ENCODE measurements at places on chromosomes 2 and 18.

DNA sequence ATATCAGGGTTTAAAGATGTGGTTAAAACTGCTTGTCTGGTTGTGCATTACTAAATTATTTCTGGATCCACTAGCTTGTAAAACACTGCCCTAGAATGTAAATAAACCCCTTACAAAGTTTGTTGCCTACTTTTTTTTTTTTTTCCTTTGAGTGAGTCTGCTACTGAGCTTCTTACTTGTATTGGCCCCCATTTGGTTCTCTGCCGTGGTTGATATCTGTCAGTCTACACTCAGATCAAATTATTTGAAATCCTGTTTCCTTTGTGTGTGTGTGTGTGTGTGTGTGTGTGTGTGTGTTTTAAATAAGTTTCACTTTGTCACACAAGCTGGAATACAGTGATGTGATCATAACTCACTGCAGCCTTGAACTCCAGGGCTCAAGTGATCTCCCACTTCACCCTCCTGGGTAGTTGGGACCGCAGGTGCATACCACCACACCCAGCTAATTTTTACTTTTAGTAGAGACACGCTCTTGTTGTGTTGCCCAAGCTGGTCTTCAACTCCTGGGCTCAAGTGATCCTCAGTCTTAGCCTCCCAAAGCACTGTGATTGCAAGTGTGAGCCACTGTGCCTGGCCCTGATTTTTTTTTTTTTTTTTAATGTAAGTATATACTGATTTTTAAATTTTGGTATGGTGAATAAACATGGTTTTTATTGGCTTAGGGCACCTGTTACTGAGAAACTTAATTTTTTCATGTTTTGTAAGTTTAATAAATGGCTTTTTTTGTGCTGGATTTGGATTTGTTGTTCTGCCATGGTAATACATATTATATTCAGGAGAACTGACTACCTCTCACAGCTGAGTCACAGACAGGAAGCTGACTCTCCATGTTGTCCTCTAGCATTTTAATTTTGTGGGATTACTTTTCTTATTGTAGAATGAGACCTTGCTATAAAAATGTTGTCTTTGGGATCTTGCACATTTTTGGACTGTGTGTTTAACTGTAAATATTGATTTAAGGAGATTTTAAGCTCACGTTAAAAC is 48.5 kb downstream of the MAP4K4 start:
- DNase-seq, result no peak

GRCh38 chr2:218323526-218324472 is 31.5 kb upstream of the TMBIM1 start:
- DNase-seq, result no peak

DNA sequence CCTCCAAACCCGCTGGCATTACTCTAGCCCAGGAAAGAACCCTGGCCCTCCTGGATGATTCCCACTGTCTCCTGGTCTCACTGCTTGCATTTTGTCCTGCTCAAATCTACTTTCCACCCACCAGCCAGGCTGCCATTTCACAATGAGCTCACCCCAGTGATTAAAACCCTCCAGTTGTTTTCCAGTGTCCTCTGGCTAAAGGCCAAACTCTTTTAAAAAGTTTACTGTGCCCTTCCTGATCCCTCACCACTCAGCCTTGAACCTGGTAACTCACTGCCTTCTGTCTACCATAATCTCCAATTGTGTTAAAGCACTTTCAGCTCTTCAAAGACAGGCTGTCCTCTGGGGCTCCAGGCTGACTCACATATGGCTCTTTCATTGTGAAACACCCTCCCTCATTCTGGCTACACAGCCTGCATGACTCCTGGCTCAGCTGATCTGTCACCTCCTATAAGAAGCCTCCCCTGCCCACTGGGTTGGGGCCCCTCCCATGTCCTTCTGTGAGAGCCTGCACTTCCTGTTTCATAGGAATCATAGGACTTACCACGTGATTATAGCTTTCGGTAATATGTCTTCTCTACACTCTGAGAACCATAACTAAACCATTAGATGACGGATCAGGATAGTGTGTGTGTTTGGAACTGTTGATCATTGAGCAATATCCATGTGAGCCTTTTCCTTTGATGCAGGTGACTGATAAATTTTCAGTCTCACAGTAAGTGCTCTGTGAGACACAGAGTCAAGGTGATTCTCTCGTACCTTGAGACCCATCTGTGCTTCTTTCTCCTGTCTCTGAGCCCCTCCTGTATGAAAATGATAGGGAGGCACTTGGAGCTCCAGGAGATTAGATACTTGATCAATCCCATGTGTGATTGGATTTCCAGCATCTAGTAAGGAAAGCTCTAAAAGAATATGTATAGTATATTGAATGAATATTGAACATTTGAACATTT is 590.8 kb upstream of the ID2 start:
- no peak for DNase-seq

GRCh38 chr18:32714571-32715148 is 58.2 kb downstream of the KLHL14 start:
- DNase-seq, result no peak

GRCh38 chr2:40450066-40450795 is 1.7 kb downstream of the SLC8A1 start:
- no peak for DNase-seq

DNA sequence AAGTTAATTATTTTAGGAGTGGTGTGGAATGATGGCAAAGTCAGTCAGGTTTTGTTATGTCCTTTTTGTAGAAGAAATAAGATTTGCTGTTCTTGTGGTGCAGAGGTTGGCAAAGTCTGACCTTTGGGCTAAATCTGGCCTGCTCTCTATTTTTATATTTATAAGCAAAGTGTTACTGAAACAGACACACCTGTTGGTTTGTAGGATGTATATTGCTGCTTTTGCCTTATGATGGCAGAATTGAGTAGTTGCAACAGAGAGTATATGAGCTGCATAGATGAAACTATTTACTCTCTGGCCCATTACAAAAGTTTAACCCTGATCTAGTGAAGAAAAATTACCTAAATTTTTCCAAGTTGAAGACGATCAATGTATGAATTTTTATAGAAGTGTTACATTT is 34.1 kb upstream of the KCNJ13 start:
- DNase-seq, result no peak

DNA sequence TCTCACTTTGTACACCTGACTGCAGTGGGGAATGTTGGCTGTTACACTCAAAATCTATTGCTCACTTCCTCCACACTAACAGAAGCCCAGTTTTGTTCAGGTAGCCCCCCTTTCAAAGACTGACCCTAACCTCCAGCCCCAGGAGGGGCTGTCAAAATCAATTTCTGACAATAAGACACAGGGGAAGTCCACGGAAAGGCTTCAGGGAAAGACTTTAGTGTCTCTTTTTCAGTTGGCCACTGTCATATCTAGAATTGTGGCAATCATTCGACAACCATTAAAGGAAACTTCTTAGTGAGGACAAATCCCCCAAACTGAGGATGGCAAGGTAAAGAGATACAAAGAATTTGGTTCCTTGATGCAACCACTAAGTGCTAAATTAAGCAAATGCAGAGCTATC is 59.0 kb downstream of the BARD1 start:
- DNase-seq, result no peak

GRCh38 chr2:1674276-1674675 is 70.0 kb downstream of the PXDN start:
- no peak for DNase-seq

GRCh38 chr18:29838556-29838955 is 1204.0 kb downstream of the DSC3 start:
- no peak for DNase-seq

DNA sequence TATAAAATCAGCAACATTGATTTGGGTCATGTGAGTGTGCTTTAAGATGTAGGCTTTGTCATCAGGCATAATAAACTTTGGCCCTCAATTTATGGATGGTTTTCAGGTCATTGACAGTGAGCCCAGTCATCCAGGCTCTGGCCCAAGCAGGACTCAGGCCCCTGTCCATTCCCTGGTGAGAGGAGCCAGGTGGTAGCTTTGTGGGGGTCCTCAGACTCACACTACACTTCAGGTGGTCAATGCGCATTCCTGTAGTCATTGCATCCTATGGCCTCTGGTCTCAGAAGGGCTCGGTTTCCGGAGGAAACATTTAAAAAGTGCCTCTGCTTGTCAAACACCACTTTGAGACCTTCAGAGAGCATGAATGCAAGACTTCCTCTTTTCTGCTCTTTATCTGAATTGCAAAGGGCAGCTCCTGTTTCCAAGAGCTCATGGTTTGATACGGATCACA is 20.2 kb downstream of the LGALSL start:
- DNase-seq, result no peak

DNA sequence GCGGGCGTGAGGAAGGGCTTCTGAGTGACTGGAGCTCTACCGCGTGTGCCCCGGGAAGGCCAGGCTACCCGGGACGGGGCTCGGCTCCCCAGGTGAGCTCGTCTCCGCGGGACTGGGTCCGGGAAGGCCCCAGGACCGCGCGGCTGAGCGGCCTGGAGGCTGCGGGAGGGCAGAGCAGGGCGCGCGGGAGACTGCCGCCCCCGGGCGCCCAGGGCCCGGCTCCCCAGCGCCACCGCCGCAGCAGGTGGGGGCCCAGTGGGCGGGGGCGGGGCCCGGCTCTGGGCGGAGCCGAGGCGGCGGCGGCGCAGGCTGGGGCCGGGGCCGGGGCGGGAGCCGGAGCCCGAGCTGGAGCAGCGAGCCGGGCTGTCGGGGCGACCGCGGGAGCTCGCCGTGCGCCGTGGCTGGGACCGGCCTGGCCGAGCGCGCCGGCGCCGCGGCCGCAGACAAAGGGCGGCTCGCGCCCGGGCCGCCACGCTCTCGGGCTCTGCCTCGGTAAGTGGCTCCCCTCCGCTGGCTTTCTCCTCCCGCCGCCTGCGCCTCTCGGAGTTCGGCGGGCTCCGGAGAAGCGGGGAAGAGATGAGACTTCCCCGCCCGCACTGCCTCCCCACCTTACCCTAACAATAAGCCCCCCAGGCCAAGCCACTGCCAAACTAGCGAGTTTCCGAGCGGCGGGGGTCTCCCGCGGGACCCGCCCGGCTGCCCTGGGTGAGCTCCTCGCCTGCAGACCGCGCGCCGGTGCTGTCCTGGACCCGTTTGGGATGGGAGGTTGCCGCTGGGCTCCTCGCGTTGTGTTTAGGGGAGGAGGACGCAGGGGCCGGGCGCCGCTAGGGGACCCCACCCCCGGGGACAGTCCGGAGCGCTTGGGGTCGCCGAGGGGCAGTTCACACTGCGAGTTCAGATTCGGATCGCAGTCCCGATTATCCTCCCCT is at the start of gene MAPK4:
Gene MAPK4 (plus strand): TSS at position 336 of the 929 bp plus-strand sequence. CDS start 103,872 bp downstream, outside the sequence.
- DNase-seq, result no peak

DNA sequence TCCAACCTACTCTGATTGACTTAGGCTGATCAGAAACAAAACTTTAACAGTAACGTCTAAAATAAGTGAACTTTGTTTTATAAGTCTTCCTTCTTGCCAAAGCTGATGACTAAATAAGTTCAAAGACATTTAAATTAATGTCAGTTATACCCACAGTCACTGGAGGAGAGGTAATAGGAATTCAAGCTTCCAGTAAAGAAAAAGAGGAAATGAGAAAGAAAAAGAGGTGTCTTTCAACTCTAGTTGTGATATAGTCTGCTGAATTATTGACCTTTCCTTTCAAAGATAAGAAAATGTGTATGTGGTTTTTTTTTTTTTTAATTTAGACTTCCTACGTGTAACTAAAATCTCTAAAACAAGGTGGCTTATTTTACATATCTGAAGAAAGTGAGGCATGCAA is 191.5 kb downstream of the SLC8A1 start:
- DNase-seq, result no peak

DNA sequence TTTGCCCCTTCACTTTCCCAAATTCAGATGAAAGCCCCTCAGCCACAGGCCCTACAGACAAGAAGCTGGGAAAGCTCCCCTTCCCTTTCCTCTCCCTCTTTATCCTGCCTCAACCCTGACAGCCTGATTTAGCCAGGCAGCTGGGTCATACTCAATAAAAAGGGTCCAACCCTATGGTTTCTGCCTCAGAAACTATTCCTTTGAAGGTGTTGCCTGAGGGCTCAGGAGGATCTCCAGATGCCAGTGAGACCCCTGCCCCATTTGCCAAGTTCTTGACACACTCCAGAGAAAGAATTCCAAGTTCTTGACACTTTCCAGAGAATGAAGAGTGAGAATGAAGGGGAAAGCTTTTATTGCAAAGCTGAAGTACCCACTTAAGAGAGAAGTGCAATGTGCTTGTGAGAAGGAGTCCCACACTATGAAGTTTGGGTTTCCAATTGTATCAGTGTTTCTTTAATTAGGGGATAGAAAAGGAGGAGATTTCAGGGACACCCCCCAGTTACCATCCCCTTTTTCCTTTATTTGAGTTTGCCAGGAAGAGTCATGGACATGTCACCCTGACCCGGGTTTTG is 576.2 kb downstream of the METTL4 start:
- no peak for DNase-seq

- no peak for DNase-seq
Observed at GRCh38 chr2:159792599-159792998, 5.4 kb downstream of the CD302 start.

DNA sequence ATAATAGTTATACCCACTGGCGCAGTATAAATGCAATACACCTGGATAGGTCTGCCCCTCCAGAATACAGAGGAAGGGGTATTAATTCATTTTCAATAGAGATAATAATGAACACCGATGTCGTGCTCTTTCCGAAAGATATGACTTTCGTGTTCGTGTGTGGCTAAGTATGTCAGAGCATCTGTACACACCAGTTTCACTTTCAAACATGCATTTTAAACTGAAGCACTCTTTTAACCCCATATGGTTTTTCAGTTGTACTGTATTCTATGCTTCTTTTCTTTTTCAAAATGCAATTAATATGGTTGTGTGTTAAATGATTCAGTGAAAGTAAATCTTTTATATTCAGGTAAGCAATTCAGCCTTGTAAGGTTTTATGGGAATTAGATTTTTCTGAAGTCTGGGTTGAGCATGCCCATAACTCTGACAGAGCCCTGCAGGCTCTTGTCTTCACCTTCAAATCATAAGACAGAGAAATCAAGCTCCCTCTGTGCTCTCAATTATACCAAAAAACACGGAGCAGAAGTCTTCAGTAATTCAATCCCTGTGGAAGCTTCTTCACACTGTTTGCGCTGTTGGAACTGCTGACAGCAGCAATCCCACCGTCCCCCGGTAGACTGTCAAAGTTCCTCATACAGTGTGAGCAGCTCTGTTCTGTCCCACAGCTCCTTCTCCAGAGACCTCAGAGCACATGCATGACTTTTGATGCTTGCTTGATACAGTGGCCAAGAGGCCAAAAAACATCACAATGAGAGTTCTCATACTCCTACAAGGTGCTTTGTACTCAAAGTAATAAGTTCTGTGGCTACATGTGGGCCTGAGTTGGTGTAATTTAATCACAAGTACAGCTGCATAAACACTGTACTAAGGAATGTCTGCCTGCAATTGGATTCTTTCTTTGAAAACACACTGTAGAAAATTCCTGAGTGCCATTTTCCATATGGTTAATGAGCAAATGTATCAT is 186.8 kb downstream of the ZNF521 start:
- DNase-seq, result no peak

All from activated CD8-positive, alpha-beta memory T cell treated with anti-CD3 and anti-CD28 coated beads for 48 hours (primary cell).